ENCODE measurements at places on chromosomes 5 and 9. TPM values are rescaled to one million over a fixed set of nuclear protein-coding genes. Genes with fewer than 3 reads are reported as not detected.

Gene FOXD4
- not detected for polyA plus RNA-seq

Gene ITK
- not detected for polyA plus RNA-seq

Gene TICAM2
- 4.3 TPM for polyA plus RNA-seq

Gene CDKN2B
- 10.2 TPM for polyA plus RNA-seq

Gene NPR3
- polyA plus RNA-seq: 4.0 TPM

Gene SLC12A7
- polyA plus RNA-seq: 0.56 TPM

Gene NUTM2F
- not detected for polyA plus RNA-seq

Gene PPP2CA
- polyA plus RNA-seq: 252 TPM

DNA sequence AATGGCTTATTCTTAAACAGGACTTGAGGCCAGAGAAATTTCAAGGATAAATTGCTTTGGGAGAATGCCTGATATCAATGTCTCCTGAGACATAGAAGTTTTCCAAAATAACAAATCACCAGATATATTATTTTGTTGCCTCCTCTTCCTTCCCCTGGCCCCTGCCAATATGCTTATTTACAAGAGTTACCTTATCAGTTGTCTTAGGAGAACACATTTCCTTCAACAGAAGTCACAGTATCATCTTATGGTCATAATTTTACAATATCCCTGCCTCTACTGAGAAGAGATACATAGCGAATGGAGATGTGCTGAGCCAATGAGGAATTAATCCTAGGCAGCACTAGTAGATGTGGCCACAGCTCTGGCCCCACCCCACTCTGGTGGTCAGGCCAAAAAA is 43.1 kb downstream of the TMEM252 start:
- DNase-seq: no peak

DNA sequence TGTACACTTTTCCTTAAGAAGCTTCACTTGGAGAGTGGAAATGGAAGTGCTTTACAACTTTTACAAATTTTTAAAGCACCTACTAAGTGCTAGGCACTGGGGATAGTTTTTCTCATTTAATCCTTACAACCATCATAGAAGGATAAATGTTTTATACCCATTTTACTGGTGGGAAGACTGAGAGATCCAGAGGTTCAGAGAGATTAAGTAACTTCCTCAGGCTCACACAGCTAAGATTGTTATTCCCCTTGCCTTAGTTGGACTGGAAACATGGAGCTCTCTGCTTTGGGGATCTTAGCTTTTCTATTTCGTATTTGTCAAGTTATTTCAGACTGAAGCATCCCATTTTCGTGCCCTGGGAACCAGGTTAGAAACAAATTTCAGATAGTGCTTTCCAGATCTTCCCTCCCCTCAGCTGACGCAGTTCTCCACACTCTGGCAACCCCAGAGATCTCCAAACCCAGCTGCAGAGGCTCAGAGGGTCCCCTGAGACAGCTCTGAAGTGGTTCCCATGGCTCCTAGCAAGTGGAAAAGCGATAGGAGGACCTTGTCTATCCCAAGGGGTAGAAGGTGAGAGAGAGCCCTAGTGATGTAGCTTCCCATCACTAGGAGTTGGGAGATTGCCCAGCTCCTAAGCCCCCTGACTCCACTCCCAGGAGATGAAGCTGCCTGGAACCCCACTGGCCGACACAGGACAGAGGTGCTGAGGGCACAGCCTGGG is 16.2 kb upstream of the GABBR2 start:
- no peak for DNase-seq

GRCh38 chr9:114151426-114151956 is 3.8 kb upstream of the COL27A1 start:
- DNase-seq: no peak

DNA sequence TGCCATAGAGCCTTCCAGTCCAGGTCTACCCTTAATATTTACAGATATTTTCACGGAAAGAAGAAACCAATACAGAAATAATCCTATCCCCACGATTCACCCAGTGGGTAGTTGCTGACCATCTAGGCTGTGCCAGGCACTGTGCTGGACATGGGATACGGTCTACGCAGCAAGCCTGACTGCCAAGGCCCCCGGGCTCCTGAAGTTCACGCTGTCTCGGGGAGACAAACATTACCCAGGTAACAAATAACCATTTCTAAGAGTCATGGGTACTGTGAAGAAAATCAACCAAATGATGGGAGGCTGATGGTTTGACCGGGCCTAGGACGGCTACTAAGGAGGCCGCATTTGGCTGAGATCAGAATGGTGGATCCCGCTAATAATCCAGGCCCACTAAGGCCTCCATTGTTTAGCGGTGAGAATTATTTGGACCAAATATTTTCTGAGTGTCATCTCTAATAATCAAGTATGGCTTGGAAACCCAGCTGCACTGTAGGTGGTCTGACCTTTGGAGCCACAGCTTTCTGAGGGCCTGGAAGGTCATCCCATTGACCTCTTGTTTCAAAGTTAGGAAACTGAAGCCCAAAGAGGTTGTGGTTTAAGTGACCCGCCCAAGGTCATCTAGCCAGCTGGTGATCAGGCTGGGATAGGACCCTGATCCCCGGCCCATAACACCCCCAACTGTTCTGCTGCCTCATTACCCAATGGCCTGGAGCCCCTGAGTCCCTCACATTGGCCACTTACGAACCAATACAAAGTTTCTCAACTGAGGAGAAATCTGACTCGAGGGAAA is 82.4 kb downstream of the AK8 start:
- no peak for DNase-seq

DNA sequence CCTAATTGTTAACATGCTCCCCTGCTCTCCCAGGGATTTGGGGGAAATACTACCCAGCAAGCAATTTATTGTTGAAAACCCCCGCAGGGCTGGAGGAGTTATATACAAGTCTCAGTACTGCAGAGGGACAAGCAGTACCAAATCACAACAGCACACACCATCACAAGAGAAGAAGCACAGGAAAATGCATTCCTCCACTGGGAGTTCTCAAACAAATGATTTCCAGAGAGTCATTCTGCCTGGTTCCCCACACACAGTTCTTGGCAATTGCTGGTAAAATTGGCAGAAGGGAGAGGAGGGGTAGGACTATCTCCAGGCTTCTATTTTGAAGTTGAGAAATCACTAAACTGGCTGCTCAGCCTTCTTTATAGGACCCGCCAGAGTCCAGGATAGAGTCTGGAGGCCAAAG is 16.8 kb downstream of the SIL1 start:
- no peak for DNase-seq

GRCh38 chr5:33582417-33582816 is 141.7 kb downstream of the TARS1 start:
- no peak for DNase-seq

DNA sequence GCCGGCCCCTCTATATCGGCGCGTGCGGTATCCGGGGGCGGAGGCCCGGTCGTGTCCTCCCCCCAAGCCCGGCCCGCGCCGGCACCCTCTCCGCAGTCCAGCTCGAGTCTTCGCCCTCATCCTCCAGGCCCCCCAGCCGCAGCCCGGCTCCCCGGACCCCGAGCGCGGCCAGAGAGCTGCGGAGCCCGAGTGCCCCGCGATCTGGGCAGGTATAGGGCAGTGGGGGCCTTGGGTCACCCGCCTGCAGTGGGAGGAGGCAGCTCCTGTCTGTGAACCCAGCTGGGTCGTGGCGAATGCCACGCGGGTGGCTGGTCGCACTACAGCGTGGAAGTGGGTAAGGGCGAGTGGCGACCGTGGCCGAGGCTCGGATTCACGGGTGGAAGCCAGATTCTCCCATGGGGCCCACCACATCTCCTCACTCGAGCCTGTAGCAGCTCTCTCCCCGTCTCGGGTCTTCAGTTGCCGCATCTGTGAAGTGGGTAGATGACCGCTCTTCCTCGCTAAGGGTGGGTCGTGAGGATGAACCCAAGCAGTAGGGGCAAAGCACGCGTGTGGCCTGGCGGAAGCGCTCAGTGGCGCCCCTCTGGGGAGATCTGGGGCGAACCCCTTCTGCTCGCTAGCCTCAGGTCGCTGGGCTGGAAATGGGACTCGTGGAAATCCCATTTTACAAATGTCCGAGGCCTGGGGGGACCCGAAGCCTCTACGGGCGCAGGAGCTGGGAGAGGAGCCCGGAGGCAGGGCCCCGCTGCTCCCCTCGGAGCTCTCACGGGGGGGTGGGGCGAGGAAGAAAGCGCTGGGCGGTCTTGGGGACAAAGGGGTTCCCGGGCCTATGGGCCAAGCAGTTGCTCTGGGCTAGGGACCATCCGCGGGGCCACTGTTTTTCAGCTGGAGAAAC is 1.9 kb downstream of the NR5A1 start:
- DNase-seq: no peak

GRCh38 chr9:127122176-127123063 is at the start of gene ANGPTL2:
ANGPTL2 (minus strand) TSS chr9:127122635; CDS start chr9:127108731, 13,904 bp downstream.
- peak; percentile 94 for DNase-seq

DNA sequence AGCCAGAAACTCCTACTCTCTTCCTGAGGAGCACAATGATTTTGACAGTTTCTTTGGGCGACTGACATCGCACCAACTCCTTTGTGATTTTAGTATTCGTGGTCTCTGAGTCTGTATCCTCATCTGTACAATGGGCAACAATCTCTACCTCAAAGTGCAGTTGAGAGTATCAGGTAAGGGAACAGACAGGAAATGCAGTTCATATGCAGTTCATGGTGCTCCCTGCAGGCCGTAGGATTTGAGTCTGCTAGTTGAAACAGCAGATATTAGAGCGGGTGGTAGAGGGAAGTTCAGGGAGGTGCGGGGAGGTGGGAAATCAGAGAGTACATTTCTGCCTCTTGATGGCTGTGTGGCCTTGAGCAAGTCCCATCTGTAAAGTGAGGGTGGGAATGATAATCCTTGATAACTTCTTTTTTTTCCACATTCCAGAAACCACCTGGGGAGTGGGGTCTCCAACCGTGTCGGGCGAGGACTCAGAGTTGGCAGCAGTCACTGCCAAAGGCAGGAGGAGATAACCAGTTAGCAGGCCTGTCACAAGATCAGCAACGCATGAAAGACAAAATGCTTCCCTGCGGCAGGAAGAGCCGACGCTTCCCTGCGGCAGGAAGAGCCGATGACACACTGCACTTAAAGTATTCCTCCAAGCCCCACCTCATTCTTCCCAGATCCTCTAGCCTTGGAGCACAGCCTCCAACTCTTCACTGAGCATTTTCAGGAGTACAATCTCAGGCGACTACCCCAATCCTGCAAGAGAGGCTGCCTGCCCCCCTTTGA is 6.0 kb upstream of the NEK6 start:
- no peak for DNase-seq

- no peak for DNase-seq
Observed at GRCh38 chr5:172910828-172911627, 48.2 kb upstream of the RPL26L1 start.

GRCh38 chr5:148748702-148749392 is 77.6 kb upstream of the ADRB2 start:
- no peak for DNase-seq

DNA sequence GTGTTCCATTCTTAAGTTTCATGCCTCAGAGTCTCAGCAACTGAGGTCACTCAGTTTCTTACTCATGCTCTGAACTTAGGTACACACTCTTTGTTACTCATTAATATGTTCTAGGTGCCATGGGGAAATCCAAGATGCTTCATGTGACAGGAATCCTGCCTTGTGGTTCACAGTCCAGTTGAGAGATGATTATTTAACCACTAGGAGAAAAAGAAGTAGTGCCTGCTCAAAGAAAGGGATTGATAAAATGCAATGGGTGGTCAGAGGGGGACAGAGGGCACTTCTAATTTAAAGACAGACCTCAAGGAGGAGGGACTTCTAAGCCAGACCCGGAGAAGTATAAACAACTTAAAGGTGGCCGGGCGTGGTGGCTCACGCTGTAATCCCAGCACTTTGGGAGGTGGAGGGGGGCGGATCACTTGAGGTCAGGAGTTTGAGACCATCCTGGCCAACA is 69.0 kb downstream of the UGCG start:
- peak; percentile 88 for DNase-seq

GRCh38 chr9:71778085-71778484 is 9.8 kb upstream of the CEMIP2 start:
- DNase-seq: no peak

GRCh38 chr5:54883374-54884194 is 101.8 kb downstream of the ESM1 start:
- DNase-seq: no peak

GRCh38 chr5:80147119-80147815 is 108.6 kb downstream of the SERINC5 start:
- DNase-seq: no peak

DNA sequence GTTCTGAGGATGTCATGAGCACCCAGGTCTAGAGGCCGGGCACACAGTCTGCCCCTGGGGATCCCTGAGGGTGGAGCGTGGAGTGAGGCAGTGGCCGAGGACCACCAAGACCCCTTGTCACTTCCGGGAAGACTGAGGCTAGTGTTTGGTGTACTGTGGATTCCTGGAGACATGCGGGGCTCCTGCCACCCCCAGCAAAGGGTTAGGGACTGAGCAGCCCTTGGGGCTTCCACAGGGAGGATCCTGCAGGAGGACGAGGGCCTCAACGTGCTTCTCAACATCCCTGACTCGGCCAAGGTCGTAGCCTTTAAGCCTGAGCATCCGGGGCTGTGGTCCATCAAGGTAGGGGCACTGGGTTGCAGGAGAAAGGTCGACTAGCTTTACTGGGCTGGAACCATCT is 29.9 kb downstream of the HMCN2 start:
- DNase-seq: no peak

DNA sequence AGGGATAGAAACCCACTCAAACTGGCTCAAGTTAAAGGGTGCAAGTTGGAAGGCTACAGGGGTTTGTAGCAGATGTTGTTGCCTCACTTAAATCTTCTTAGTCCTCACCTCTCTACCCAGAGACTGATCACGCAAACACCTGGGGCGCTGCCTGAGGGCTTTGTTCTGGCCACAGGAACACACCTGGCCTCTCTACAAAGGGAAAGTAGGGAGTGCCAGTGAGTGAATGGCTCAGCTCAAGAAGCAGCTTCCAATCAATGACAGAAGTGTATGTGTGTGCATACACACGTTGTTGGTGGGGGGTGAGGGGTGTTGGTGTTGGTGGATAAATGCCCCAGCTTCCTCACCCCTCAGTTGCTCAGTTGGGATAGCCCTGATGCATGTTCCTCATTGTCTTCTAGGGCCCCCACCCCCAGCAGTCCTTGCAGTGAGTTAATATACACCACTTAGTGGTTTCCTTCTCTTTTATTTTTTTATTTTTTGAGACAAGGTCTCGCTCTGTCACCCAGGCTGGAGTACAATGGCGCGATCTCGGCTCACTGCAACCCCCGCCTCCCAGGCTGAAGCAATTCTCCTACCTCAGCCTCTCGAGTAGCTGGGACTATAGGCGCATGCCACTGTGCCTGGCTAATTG is 30.6 kb upstream of the CTNNA1 start:
- no peak for DNase-seq
